LoVo (cell line): ENCODE measurements at places on chromosomes 2 and 18.

DNA sequence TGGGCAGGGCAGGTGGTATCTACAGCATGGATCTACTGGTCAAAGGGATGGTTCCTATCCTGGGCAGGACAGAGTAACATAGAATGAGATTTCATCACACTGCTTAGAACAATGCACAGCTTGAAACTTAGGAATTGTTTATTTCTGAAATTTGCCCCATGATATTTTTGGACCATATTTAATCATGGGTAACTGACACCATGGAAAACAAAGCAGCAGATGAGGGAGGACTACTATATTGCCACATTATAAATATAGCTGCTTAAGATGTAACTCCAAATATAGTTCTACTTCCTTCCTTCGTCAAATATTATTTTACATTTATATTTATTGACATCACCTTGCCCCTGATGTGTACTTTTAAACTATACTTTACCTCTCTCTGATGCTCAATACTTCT is 254.7 kb downstream of the PTPRM start:
- DNase-seq: no peak

DNA sequence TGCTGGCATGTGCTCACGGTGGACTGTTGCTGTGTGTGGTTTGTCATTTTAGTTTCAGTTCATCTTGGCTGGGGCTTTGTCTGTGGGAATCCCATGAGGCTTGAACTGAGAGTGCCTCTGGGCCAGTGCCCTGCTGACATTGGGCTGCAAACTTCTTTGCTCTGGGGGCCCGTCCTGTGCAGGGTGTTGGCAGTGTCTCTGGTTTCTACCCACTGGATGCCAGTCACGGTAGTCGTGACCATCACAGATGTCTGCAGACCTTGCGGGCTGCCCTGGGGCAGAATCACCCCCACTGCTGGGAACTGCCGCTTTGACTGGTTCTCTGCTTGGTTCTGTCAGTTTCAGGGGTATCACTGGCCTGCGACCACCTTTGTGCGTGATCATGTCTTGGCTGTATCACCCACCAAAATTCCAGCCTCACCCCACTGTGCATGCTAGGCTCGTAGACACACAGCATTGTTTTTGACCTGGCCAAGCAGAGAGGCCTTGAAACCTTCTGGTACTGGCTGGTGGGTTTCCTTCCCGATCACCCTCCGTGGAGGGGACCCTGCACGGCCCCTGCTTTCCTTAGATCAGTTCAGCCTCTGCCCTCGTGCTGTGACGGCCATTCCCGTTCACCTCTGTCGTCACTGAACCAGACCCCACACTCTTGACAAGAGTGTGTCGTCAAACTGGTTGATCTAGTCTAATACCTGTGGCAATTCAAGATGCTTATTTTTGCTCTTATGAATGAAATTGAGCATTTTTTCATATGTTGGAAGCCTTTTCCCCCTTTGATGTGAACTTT is 57.6 kb downstream of the KCNG2 start:
- DNase-seq: no peak

DNA sequence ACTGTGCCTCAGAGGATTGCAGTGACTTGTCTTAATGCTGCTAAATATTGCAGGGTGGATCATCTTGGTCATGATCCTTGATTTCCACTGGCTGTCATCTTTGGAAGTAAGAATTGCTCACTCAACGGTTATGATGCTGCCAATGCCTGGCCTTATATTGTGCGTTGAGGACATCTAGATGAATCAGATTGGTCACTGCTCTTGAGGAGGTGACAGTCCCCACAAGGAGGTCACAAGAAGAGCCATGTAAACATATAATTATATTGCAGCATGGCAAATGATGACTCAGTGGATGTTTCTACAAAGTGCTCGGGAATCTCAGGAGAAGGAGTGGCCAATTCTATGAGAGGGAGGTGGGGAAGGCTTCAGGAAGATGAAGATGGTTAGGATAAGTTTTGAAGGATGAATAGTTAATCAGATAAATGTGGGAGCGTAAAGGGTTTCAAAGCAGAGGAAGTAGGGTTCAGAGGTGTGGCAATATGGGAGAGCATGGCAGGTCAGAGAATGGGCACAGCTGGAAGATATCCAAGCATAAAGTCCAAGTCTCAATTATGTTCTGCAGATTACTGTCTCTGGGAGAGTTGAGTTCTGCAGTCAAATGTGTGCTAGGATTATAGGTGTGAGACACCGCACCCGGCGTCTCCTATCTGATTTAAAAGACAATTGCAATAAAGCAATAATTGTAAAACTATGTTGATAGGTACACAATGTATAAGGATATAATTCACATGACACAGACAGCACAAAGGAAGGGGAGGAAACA is 21.3 kb upstream of the TMEM131 start:
- peak; percentile 54 for DNase-seq

GRCh38 chr2:37869771-37870170 is 55.3 kb upstream of the RMDN2 start:
- no peak for DNase-seq

DNA sequence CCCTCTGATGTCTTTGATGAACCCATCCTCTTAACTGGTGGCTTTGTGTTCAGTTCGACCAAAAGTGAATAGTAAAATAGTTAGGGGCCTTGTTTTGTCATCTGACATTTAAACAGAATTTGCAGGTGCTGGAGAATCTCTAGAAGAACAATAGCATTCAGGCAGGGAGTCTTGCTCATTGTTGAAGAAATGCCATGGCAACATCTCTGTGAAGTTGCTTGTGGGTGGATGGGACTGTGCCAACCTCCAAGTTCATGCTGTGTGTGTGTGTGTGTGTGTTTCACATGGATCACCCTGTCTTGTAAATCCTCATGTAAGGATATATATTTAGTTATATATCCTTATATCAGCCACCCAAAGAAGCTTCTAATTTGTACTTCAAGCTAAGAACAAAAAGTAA is 66.7 kb downstream of the SKA1 start:
- DNase-seq: no peak

DNA sequence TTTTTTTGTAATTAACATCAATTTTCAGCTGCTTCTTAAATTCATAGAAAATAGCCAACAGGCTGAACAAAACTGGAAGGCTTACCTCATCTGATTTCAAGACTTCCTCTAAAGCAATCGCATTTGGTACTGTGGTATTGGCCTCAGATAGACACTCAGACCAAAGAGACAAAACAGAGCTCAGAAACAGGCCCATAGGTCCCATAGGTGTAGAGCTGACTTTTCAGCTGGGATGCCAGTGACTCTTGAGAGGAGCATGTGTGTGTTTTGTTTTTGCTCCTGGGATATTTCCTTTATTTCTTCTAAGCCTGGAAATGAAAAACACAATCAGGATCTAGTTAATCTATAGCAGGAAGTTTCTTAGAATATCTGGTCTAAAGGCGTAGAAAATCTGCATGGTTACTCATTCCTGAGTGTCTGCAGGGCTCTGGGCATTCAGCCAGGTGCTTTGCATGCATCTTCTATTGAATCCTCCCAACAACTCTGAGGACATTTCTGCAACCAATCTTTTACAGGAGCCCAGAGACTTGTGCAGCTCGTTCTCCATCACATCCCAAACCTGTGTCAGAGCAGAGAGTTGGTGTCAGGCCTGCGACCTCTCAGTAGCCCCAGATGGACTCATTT is 190.8 kb downstream of the RTP5 start:
- DNase-seq: peak; percentile 58

DNA sequence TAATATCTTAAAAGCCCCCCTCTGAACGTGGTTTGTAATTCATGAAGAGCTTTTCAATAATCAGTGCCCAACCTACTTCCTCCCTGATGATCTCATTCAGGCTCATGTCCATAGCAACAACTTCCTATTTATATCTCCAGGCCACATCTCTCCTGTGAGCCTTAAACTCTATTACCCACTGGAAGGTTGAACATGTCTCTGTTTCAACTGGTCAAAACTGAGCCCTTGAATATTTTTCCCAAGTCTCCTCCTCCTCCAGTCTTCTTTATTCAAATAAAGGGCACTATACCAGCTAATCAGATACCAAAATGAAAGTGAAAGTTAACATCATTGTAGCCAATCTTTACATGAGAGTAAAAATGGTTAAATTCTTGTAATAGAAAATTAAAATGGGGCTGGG is 63.7 kb upstream of the ITGA4 start:
- peak; percentile 31 for DNase-seq

GRCh38 chr2:178418426-178418825 is 32.5 kb downstream of the PRKRA start:
- DNase-seq: no peak

- DNase-seq: no peak
Measured at GRCh38 chr2:231117148-231117547, 7.7 kb downstream of the HTR2B start.

- peak; percentile 72 for DNase-seq
Measured at GRCh38 chr2:6917071-6917760, at the start of gene RNF144A. TSS of gene RNF144A (plus strand) at chr2:6917412. CDS start at chr2:6996927, 79,515 bp downstream.

DNA sequence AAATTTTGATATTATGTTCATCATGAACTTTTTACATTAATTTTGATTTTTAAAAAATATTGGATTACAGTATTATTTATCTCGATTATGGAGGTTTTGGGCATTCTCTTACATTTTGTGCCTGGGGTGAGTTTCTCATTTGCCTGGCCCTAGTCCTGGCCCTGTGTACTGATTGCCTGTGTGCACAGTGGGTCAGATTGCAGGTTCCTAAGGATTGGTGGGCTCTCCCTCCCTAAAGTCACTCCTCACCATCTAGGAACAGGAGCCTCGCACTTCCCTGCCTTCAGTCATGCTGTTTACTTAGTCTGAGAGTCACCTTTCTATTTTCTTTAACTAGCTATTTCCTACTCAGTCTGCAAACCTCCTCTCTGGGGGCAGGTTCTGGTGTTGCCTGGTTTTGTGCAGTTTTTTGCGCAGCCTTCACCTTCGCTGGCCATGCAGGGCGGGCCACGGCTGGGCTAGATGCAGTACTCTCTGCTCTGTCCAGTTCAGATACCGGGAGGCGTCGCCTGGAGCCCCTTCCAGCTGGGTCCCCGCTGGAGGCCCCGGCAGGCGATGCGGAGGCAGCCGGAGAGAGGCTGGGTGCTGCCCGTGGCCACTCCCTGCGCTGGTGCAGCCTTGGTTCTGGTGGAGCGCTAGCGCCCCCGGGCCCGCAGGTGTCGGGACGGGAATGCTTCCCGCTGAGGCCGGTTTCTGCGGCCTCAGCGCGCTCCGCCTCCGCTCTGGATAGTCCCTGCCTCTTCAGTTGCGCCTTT is 23.3 kb upstream of the MC5R start:
- DNase-seq: peak; percentile 44

DNA sequence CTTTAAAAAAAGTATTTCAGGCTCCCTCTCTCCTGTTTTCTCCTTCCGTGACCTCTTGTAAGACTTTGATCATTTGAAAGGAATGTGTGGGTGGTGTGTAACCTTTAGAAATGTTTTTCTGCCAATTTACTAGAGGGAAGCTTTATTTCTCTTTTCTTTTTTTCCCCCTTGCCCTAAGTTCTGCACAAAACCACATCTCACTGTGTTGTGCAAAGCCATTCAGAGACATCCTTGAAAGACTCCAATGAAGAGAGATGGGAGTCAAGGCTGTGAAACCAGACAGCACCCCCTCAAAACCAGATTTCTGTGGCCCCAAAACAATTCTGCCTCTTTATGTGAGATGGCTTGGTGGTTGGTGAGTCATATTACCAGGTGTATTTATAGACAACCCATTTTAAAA is 184.6 kb upstream of the ERBB4 start:
- DNase-seq: no peak

GRCh38 chr2:202149155-202149762 is 76.2 kb downstream of the KIAA2012 start:
- no peak for DNase-seq

DNA sequence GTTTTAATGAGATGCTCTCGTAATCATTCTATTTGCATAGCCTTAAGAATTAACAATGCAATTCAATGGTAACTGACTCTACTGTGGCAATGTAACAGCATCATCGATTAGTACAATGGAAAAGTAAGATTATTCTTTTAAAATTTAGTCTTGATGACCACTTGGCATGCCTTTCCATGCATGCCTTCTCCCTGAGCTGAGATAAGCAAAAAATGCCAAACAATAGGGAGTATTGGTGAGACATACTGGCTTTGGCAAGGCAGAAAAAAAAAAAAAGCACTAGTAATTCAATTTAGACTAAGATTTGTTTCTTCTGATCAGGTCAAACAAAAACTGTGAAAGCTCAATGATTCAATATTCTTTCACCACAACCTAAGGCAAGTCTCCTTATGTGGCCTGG is 110.8 kb upstream of the TRIB2 start:
- no peak for DNase-seq

DNA sequence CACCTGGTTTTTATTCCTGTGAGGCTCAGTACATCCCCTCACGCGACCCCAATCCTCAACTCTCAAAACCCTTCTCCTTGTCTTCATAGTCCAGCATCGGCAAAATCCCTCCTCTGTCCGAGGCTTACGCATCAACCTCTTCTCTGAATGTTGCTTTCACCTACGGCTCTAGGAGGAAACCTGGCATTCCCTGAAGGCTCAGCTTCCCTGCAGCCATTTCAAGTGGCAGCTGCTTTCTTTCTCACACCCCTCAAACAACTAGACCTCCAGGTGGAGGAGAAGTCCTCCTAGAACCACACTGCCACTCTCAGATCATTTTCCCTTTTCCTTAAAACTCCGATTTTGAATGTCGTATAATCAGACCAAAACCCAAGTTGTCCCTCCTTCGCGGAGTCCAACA is 114.2 kb downstream of the DTNB start:
- no peak for DNase-seq

- no peak for DNase-seq
Measured at GRCh38 chr2:42337356-42337820, 23.6 kb downstream of the COX7A2L start.

GRCh38 chr2:9717886-9718451 is 87.2 kb upstream of the YWHAQ start:
- no peak for DNase-seq
